ENCODE measurements at places on chromosomes 2 and 18.

DNA sequence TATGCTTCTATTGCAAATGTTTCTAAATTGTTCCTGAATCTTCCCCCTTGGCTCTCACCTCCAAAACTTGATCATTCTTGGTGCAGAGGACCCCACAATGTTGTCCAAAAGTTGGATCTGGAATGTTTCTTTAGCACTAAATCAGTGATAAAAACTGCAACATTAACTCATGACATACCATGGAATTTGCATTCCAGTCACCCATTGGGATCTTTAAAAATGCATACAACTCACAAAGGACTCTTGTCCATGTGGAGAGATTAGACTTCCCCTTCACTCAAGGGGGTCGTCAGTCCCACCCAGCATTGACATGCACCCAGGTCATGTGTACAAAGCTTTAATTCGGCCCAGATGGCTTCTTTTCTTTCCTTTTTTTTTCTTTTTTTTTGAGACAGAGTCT lies 169.3 kb downstream of the SETBP1 start:
- no peak for DNase-seq

DNA sequence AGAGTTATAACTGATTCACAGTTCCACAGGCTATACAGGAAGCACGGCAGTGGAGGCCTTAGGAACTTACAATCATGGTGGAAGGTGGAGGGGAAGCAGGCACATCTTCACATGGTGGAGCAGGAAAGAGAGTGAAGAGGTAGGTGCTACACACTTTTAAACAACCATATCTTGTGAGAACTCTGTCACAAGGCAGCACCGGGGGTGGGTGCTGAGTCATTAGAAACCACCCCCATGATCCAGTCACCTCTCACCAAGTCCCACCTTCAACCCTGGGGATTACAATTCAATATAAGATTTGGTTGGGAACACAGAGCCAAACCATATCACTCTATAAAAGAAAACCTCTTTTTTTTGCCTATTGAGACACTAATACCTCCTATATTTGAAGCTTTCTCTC lies 1108.5 kb upstream of the CDH2 start:
- DNase-seq: no peak

GRCh38 chr2:206548383-206548782 lies 93.9 kb upstream of the FAM237A start:
- DNase-seq: no peak

- no peak for DNase-seq
Observed at GRCh38 chr2:40016151-40016885, 237.3 kb upstream of the THUMPD2 start.

- no peak for DNase-seq
Observed at GRCh38 chr18:68035774-68036522, 519.4 kb upstream of the DSEL start.

DNA sequence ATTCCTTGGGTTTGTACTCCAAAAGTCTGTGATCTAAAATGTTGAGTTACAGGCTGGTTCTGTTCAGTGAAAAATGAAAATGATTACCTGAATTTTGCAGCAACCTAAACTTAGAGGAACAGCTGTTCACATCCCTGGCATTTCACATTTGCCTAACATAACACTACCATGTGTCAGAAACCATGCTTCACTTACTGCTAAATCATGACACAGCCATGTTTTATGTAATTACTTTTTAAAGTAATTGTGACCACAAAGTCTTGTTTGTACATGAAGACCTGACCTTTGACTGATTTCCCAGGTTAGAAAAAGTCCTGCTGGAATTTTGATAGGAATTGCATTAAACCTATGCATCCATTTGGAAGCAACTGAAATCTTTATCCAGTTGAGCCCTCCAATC lies 79.1 kb downstream of the FAM168B start:
- DNase-seq: no peak

DNA sequence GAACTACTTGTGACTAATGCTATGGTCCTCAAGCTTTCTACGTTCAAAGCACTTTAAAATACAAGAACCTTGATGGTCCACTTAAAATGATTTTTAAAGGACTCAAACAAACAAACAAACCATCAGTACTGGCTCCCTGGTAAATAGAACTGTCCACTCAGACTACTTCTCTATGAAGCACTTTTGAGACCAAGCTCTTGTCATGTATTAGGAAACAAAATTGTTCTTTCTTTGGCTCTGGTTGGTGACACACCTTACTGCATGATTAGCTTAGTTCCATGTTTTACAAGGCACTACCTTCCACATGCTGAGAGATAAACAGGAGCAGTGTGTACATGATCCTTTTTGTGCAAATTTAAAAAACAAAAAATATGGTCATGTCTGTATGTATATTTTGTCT lies 19.7 kb downstream of the DARS1 start:
- DNase-seq: no peak

- DNase-seq: no peak
Observed at GRCh38 chr2:237258116-237258515, 155.8 kb downstream of the COL6A3 start.

GRCh38 chr2:58539973-58540372 lies 298.8 kb upstream of the FANCL start:
- DNase-seq: no peak

DNA sequence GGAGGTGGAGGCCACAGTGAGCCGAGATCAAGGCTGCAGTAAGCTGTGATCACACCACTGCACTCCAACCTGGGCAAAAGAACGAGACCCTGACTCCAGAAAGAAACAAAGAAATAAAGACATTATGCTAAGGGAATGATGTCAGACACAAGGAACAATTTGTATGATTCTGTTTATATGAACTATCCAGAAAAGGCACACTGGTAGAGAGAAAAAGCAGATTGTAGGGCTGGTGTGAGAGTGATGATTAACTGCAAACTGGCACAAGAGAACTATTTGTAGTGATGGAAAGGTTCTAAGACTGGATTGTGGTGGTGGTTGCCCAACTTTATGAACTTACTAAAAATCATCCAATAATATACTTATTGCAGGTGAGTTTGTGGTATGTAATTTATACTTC lies 106.3 kb downstream of the MAP3K20 start:
- no peak for DNase-seq

DNA sequence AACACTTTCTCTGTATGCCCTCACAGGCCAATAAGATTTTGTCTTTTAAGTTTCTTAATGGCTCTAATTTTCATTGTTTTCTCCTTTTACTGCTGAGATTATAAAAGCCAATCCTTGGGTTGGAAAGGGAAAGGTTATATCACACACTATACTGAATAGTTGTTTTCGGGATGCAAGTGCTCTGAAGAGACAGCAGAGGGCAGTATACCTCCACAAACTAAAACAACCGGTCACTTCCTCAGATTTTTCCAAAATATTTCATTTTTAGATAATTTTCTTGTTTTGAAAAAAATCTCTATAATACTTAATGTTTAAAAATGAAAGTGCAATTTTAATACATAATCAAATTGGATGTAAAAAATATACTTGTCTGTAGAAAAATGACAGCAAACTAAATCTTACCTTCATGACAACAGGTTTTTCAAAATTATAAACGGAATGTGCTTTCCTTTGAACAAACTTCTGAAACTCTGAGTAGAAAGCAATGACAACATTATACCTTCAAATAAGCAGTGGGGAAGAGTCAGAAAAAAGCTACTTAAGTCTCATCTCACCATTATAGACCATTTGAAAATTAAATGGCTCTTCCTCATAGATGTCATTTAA lies 82.7 kb downstream of the ORC4 start:
- DNase-seq: no peak

DNA sequence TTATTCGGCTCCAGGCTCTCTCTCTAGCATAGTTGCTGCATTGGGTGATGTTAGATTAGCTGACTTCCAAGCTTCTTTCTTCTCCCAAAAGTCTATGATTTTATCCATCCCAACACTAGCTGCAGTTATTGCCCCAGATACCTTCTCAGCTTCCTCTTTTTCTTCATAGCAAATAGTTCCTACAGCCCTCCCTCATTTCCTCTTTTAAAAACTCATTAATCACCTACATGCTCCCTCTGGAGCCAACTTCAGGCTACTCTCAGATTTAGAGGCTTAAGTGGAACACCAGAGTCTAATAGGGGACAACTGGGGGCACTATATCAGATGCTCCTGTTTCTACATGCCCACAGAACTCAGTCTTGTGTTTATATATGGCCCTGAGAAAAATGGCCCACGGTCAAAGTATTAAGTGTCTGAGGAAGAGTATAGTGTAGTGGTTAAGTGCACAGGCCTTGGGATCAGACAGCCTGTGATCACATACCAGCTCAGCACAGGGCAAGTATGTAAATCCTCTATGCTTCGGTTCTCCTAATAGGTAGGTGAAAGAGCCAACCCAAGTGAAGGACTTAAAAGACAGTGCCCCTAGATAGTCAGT lies 241.9 kb upstream of the SLC14A2 start:
- no peak for DNase-seq

- no peak for DNase-seq
Observed at GRCh38 chr2:185402474-185402873, 336.1 kb upstream of the FSIP2 start.
